Hematopoietic multipotent progenitor cell treated with erythropoietin and hydrocortisone succinate and interleukin-3 and kit ligand, for 6 days (in vitro differentiated cells): ENCODE measurements at places on chromosomes 5 and 9.

DNA sequence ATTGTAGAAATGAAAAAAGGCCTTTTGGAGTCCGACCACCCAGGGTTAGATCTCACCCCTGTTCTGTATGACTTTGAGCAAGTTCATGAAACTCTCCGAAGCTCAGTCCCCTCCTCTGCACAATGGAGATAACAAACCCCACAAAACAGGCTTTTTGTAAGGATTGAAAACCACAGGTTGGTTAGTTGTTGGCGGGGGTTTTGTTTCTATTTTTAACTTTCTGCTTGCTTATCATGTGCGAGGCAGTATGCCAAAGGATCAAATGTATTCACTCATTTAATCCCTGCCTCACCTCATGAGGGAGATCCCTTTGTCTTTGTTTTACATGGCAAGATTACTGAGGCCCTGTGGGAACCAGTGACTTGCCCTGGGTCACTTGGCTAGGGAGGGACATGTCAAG, 539.1 kb downstream of the CDK5RAP2 start:
- DNase-seq, result peak; percentile 6

- peak; percentile 15 for DNase-seq
Observed at GRCh38 chr5:77972469-77973252, 196.5 kb upstream of the TBCA start.

DNA sequence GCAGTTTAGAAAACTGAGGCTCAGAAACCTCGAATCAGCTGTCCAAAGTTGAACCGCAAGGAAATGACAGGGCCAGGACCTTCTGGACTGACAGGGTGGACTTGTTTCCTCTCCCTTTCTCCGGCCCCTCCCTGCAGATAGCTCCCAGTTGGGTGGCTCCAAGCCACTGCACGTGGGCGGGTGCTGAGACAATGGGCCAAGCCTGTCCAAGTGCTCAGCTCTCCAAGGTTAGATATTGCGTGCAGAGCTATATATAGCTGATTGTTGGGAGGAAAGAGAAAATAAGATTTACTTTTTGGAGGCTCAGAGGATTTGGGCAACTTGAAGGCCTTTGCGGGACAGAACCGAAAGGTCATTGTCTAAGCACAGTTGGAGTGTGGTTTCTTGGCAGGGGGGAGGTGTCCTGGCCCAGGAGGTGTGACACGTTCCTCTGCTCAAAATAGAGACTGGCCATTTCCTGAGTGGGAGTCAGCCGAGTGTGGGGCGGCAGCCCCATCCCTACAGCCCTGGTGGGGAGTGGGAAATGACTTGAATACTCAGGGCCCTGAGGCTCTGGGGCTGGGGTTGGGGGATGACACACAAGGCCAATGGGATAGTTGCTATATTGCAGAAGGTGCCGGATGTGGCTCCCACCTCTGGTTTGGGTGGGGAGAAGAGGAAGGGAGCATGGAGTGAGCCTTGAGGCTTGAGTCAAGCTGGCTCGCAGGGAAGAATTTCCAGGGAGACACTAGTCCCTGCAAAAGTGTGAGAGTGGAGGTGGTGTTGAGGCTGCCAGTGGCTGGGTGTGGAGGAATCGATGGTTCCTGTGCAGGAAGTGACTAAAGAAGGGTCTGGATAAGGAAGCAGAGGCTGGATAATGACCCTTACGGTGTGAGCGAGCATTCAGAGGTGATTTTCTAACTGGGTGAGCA, 44.4 kb upstream of the SMAD5 start:
- DNase-seq, result no peak

DNA sequence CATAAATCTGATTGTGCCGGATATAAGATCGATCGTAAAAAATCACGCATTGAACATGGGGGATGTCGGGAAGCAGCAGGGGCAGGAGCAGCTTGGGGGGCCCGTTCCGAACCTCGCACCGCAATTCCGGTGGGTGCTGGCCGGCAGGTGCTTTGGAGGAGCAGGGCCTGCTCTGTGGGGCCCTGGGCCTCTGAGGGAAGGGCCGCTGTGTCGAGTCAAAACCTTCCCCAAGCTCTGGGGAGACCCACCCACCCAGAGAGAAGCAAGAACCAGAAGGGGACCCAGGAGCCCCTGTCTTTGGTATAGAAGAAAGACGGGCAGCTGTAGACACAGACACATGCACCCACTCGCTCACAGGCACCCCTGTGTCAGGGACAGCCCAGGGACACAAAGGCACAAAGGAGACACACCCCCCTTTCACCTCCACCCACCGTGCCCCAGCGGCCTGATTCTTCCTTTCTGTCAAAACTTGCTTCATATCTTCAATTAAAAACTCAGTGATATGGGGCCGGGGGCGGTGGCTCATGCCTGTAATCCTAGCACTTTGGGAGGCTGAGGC, 49.4 kb upstream of the ZBTB43 start:
- no peak for DNase-seq

DNA sequence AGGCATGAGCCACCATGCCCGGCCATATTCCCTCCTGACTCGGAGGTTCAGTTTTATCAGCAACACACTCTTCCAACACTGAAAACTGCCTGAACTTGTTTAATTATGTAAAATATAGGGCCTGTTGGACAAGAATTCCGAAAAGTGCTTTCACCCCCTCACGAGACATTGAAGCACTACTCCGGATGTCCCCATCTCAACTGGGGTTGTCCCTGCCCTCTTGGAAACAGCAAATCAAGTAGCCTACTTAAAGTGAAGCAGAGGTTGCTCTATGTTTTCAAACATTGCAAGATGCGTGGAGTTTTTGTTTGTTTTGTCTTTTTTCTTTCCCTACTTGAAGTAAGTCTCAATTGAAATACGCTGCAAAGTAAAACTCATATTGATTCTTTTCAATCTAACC, 7.6 kb downstream of the PTGER4 start:
- DNase-seq, result no peak

DNA sequence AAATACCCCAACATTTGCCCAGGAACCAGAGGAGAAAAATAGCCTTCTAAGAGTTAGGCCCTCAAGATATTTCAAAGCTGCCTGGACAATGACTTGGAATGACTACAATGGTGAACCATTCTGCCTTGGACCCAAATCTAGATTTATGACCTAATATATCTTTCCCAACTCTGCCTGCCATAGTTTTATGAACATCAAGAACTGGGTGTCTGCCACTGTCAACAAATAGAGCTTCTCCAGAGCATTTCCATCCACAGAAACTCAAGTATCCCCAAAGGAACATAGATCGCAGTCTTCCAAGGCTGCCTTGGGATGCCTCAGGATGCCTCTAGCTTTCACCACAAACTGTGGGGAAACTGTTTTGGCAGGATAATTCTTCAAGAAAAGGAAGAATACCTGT, 48.2 kb upstream of the NFIB start:
- DNase-seq, result no peak

- DNase-seq, result peak; percentile 12
Observed at GRCh38 chr5:107672211-107673038, 1.7 kb upstream of the EFNA5 start.

GRCh38 chr9:98654247-98654646, 54.5 kb downstream of the GABBR2 start:
- DNase-seq, result no peak

GRCh38 chr5:129115680-129116079, 21.1 kb downstream of the ISOC1 start:
- no peak for DNase-seq

- no peak for DNase-seq
Observed at GRCh38 chr5:96218653-96219052, 214.4 kb downstream of the PCSK1 start.

GRCh38 chr5:112975721-112976431, 722 bp upstream of the DCP2 start:
- DNase-seq, result no peak
